ENCODE measurements at places on chromosomes 2 and 18.

- no peak for DNase-seq
These were observed 29.5 kb downstream of the TTC32 start for GRCh38 chr2:19872302-19872701.

- DNase-seq, result no peak
These were observed 1609.3 kb upstream of the ZEB2 start for GRCh38 chr2:146129231-146129630.

DNA sequence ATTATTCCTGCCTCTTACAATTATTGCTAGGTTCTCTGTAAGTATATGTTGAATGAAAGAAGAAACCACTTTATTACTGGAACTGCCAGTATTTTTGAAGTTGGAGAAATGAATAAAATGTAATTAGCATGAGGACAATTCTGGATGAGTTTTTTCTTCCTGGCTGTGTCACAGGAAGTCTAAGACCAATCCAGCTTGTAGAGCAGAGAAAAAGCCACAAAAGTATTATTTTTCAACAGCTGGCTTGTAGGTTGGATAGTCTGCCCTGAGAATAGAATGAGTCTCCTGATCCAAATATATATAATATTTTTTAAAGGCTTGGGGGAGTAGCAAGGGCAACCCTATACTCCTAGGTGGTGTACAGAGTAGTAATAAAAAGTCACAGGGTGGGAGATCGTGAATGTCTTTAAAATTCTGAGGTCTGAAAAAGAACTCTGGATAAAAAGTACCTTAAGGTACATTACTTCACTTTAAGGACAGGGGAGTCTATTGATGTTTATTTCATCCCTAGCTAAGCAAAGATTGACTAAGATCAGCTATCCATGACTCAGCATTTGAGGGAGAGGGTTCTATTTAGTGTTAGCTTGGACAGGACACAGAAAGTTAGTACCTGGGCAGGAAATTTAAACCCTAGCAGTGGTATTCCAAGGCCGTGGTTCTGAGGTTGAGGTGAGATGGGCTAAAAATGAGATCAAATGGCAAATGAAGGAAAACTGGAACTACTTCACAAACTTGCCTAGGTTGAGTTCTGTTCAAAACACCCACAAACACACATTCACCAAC is 31.7 kb downstream of the SLC40A1 start:
- no peak for DNase-seq

GRCh38 chr18:76167845-76168621 is 327.0 kb downstream of the ZNF516 start:
- no peak for DNase-seq

- no peak for DNase-seq
These were observed 73.8 kb upstream of the TWIST2 start for GRCh38 chr2:238774071-238774470.
